K562 (cell line): ENCODE measurements at places on chromosomes 6 and 20.

DNA sequence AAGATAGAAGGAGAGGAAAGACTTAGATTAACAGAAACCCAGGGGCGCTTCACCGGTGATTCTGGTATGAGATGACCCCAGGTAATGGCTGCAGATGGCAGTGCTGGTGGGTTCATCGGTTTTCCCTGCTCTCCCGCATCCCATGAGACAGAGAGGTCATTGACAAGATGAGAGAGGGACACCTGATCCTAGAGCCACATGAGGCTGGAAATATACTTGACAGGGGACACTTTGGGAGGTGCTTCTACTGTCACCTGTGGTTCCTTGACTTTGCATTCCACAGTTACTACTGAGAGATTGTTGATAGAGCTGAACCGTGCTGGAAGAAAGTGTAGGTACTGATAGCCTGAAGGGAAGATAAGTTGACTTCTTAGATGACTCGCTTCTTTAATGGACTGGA lies 74.3 kb downstream of the SYNDIG1 start:
- H3K4me1 ChIP-seq = no peaks in the 10 kb centered on the region
- H3K27me3 ChIP-seq = no peaks in the 10 kb centered on the region
- H3K36me3 ChIP-seq = no peaks in the 10 kb centered on the region

DNA sequence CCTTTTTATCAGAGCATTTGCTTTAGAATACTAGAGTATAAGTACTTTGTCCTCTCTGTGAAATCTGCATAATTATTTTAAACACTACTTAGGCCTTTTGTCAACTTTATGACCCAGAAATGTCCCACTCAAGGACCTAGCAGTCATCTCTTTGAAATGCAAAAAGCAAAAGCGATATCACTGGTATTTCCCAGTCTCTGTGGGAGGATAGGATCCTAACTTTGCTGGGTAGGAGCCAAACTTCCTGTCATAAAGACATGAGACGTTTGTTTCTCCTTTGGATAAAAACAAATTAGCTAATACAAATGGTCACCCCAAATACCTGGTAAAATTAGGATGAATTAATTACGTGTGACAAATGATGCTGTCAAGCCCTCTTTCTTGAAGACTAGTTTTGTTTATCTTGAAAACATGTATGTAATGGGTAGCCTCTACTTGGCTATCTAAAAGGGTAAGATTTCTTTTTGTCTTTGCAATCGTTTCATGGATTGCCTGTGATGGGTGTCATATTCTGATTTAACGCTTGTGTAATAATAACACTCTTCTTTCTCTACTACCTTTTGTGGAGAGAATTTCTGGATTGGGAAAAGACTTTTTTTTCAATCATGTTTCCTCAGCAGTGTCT lies 36.2 kb downstream of the DCDC2 start:
- H3K4me3 ChIP-seq = no peak overlapping the region
- H3K4me1 ChIP-seq = no peaks in the 10 kb centered on the region
- DNase-seq = no peak
- no peak overlapping the region for H3K27ac ChIP-seq

GRCh38 chr6:3194535-3195419 lies 32.7 kb downstream of the TUBB2B start:
- no peaks in the 10 kb centered on the region for H3K36me3 ChIP-seq
- H3K27ac ChIP-seq = peak overlapping the region; percentile 65
- H3K27me3 ChIP-seq = no peaks in the 10 kb centered on the region

DNA sequence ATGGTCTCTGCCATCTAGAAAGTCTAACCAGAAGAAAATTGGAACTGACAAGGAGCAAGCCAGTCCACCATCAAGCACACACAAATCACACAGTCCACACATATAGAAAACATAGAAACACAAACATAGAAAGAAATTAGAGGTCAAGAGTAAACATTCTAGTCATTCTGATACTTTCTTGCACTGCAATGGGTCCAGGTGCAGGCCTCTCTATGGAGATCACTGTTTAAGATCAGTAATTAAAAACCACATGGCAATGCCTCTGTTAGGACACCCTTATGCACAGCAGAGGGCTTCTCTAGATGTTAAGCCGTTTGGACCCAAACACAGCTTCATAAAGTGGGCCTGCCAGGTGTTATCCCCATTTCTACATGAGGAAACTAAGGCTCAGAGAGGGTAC lies 42.8 kb upstream of the SLC22A23 start:
- H3K27me3 ChIP-seq = peaks cover 36% of the 10 kb centered on the region
- H3K4me1 ChIP-seq = no peaks in the 10 kb centered on the region
- no peak overlapping the region for H3K27ac ChIP-seq
- no peak for DNase-seq
- no peak overlapping the region for H3K4me3 ChIP-seq
- no peaks in the 10 kb centered on the region for H3K36me3 ChIP-seq

DNA sequence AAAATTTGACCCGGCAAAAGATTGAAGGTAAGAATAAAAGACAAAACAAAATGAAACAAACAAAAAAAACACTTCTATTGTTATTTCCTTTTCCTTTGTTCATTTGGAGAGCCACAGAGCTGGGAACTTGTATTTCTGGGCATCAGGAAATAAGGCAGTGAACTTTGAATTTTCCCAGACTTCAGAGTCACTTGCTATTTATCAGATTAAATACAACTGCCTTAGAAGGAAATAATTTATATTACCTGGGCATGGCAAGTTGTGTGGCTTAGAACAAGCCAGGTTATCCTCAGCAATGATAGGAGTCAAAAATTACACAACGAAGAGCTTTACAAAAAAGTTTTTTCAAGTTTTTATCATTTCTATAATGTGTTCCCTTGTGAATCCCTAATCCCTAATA lies 20.2 kb upstream of the MRAP2 start:
- no peak overlapping the region for H3K4me3 ChIP-seq
- no peak overlapping the region for H3K27ac ChIP-seq
- no peaks in the 10 kb centered on the region; the same call in 2 of the 3 replicates for H3K4me1 ChIP-seq
- H3K36me3 ChIP-seq = no peaks in the 10 kb centered on the region
- no peaks in the 10 kb centered on the region for H3K27me3 ChIP-seq
- no peak for DNase-seq

GRCh38 chr6:128807577-128807976 lies 75.4 kb upstream of the LAMA2 start:
- no peak overlapping the region for H3K27ac ChIP-seq
- no peaks in the 10 kb centered on the region for H3K4me1 ChIP-seq
- H3K27me3 ChIP-seq = no peaks in the 10 kb centered on the region
- no peak for DNase-seq
- no peaks in the 10 kb centered on the region for H3K36me3 ChIP-seq

DNA sequence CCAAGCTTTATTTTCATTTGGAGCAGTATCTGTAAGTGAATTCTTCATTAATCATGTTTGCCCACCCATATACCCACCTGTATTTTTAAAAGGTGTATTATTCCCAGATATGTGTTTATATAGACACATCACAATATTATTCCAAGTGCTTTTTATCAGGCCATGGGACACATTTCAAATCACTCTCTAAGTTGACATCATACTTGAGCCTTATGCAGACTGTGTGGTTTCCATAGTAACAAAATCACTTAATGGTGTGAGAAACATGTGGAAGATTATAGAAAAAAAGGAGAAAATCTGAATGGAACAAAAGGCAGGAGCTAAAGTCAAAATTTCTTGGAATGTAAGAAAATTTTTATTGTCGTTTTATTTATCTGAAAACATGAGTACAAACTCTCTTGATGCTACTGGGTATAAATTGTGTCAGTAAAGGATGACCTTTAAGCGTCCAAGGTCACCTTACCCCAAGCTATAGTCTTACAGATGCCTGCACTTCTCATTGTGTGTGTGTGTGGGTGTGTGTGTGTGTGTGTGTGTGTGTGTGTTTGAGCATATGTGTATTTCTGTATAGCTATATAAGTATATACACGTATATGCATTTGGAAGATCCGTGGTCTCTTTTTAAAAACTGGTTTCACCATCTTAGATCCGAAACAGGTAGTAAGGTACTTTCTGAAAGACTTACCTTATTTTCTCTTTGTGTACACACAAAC lies 79.8 kb upstream of the CCN6 start:
- H3K4me3 ChIP-seq = no peak overlapping the region
- no peak overlapping the region for H3K27ac ChIP-seq
- H3K36me3 ChIP-seq = no peaks in the 10 kb centered on the region

DNA sequence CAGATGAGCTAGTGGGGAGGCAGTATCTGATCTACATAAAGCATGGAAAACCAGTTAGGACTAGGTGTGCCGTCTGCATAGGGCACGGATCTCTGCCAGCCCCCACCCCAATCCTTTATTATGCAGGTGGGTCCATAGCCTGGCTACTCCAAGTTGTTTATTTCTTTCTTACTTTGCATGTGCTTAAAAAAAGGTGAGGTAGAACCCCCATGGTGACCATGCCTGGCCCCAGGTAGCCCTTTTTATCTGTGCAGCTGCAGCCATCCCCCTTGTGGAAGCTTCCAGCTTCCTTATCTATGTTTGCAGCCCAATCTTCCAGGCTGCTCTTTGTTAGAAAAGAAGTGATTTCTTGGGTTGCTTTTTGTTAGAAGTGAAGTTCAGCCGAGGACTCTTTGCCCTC lies 9.0 kb upstream of the TREM2 start:
- no peak overlapping the region for H3K27ac ChIP-seq
- no peaks in the 10 kb centered on the region for H3K36me3 ChIP-seq
- no peaks in the 10 kb centered on the region for H3K4me1 ChIP-seq
- H3K4me3 ChIP-seq = no peak overlapping the region

- no peak overlapping the region for H3K27ac ChIP-seq
- no peak overlapping the region for H3K4me3 ChIP-seq
- DNase-seq = peak; percentile 64
- no peaks in the 10 kb centered on the region for H3K36me3 ChIP-seq
- H3K4me1 ChIP-seq = peaks cover 6% of the 10 kb centered on the region; the same call in 1 of the 3 replicates
These were observed 132.6 kb downstream of the LCA5 start for GRCh38 chr6:79404677-79405076.

GRCh38 chr6:132004668-132005067 lies 53.5 kb upstream of the CCN2 start:
- H3K36me3 ChIP-seq = no peaks in the 10 kb centered on the region
- no peaks in the 10 kb centered on the region for H3K27me3 ChIP-seq
- H3K4me3 ChIP-seq = no peak overlapping the region
- no peak for DNase-seq
- H3K4me1 ChIP-seq = no peaks in the 10 kb centered on the region

DNA sequence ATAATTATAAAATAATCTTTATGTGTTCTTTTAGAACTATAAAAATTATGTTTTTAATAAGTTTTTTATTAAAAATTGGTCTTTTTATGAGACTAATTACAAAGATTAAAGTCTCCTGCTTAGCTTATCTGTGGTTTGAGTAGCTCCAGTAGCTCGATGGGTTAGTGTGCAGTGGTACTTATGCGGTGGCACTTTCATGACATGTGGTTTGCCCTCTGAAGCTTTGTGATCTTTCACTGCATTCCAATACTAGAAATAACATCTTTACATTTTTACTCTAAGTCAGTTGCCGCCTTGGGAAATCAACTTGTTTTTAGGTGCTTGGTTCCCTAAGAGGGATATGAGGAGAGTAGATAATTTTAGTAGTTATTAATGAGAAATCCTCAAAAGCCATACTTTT lies 699.5 kb upstream of the FLRT3 start:
- H3K4me1 ChIP-seq = no peaks in the 10 kb centered on the region
- H3K36me3 ChIP-seq = no peaks in the 10 kb centered on the region
- no peak overlapping the region for H3K4me3 ChIP-seq
- DNase-seq = no peak
- H3K27ac ChIP-seq = no peak overlapping the region

- no peak overlapping the region for H3K27ac ChIP-seq
- H3K36me3 ChIP-seq = no peaks in the 10 kb centered on the region
- no peaks in the 10 kb centered on the region; the same call in 2 of the 3 replicates for H3K27me3 ChIP-seq
- H3K4me3 ChIP-seq = no peak overlapping the region
- H3K4me1 ChIP-seq = no peaks in the 10 kb centered on the region
These were observed 215.7 kb downstream of the CDC5L start for GRCh38 chr6:44603044-44603686.

- H3K27me3 ChIP-seq = no peaks in the 10 kb centered on the region
- no peaks in the 10 kb centered on the region; the same call in none of the 2 replicates for H3K4me1 ChIP-seq
- H3K4me3 ChIP-seq = no peak overlapping the region
- no peak overlapping the region for H3K27ac ChIP-seq
- H3K36me3 ChIP-seq = no peaks in the 10 kb centered on the region
- no peak for DNase-seq
These were observed 1.5 kb downstream of the FOXQ1 start for GRCh38 chr6:1313384-1313766.

DNA sequence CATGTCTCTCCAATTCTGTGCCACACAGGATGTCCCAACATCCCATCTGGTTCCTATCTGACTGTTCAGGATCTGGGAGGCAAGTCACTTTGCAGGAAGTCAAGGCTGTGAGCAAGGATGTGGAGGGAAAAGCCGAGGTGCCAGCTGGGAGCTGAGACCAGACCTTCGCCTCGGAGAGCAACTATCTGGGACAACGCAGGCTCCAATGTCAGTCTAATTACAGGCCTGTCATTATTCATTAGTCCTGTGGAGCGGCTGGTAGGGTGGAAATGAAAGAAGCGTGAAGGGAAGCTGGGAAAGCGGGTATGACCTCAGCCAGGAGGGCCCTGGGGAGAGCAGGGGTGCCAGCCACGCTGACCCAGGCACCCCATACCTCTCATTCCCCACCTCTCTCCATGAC lies 147.3 kb downstream of the UNC5CL start:
- no peaks in the 10 kb centered on the region for H3K36me3 ChIP-seq
- no peak for DNase-seq
- H3K27me3 ChIP-seq = peaks cover 29% of the 10 kb centered on the region; the same call in 2 of the 3 replicates
- no peak overlapping the region for H3K4me3 ChIP-seq

DNA sequence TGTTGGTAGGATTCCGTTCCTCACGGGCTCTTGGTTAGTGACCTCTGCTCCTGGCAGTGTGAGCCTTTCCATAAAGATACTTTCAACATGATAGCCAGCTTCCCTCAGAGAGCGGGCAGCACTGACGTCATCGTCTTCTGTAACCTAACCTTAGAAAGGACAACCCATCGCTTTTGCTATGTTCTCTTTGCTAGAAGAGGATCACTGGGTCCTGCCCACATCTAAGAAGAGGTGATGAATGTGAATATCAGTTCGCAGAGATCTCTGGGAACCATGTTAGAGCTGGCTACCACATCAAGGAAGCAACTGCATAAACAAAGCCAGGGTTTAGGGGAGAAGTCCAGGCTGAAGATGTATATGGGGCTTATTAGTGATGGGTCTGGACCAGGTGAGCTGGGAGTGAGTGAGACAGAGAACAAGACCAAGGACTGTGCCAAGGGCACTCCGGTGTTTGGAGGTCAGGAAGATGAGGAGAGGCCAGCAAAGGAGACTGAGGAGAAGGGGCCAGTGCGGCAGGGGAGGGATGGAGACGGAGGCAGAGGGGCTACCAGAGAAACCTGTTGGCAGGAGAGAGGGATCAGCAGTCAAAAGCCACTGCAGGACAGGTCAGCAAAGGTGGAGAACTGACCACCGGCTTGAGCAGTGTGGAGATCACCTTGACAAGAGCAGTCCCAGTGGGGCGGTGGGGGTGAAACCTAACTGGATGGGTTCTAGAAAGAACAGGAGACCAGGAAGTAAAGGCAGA lies 39.7 kb downstream of the PIM1 start:
- no peak for DNase-seq
- peak overlapping the region; percentile 9; the same call in 2 of the 3 replicates for H3K27ac ChIP-seq
- no peaks in the 10 kb centered on the region for H3K27me3 ChIP-seq
- H3K4me3 ChIP-seq = no peak overlapping the region
